ENCODE measurements at places on chromosomes 4 and X.

DNA sequence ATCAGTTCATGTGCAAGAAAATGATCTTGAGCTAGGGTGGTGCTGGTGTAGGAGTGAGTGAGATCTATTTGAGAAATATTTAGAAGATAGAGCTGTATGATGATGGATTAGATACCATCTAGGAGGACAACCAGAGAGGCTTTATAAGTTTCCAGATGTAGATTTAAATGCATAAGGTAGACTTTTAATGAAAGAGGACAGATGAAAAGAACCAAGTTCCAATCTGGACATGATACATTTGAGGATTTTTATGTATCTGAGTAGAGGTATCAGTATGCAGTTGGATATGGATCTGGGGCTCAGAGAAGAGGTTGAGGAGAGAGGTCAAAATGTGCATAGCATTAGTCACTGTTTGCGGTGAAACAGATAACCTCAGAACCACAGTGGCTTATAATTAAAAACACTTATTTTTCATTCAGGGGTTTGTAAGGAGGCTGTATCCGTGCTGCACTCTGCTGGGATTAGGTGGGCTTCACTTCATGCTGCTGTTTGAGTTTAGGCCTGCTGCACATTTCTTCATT is 348.7 kb downstream of the BMPR1B start:
- no peak for DNase-seq

DNA sequence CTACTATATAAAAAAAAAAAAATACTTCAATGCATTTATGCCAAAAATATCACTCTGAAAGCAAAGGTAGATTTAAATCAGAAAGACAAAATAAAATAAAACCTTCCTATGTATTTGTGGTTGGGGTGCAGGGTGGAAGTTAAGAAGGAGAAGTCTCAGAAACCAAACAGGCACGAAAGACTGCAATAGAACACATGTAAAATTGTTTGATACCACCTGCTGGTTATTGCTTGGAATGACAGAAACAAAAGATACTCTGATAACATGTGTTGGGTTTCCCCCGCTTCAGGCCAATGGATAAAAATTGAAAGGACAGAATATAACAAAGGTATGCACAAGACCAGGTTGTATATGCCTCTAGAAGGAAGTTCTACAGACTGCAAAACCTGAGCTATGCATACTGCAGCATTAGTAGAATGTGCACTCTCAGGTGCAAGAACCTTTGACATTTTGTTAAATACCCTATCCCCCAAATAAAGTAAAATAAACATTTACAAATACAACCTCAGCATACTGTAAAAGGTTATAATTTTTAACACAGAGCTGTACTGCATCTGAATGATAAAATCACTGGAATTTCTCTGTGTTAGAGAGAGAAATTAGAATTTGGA is 118.8 kb downstream of the GABRA2 start:
- DNase-seq: no peak

GRCh38 chr4:146650034-146650433 is 11.3 kb downstream of the POU4F2 start:
- DNase-seq: no peak

DNA sequence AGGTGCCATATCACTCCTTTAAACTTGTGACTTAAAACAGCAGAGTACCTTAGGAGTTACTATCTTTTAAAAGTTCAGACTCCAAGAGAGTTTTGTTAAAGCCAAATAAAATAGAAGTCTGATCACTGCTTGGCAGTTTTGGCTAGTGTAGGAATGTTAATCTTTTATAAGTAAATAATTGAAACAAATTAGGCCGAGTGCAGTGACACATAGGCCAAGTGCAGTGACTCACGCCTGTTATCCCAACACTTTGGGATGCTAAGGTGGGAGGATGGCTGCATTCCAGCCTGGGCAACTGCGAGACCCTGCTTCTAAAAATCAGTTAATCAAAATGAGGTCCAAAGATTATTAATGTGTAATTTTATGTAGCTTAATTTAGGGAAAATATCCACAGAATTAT is 37.2 kb downstream of the WDR44 start:
- no peak for DNase-seq

DNA sequence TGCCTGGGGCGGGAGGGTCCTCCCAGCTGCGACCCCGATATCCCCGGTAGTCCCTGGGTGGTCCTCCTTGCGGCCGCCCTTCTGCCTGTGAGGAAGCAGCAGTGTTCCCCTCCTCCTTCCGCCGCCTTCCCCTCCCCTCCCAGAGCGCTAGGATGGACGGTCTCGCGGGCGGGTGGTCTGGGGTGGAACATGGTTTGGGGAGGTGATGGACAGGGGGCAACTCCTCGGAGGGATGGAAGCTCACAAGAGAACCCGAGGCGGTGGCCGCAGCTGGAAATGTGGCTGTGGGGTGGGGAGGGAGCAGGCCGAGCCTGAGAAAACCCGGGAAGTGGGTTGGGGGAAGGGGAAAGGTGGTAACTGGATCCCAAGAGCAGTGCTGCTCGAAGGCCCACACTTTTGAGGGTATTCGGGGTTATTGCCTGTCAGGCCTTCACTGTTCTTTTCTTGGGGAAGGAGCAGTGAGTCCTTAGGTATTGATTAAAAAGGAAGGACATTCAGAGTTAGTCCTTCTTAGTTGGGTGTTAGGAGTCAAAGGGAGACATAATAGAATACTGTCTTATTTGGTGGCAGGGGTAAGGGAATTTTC is 581 bp downstream of the UBE2K start:
- DNase-seq: peak; percentile 71

GRCh38 chrX:93454509-93454908 is 218.9 kb downstream of the NAP1L3 start:
- DNase-seq: no peak

GRCh38 chrX:23263892-23264291 is 70.8 kb upstream of the PTCHD1 start:
- no peak for DNase-seq

- DNase-seq: no peak
Measured at GRCh38 chr4:148292686-148293085, 149.5 kb downstream of the NR3C2 start.

DNA sequence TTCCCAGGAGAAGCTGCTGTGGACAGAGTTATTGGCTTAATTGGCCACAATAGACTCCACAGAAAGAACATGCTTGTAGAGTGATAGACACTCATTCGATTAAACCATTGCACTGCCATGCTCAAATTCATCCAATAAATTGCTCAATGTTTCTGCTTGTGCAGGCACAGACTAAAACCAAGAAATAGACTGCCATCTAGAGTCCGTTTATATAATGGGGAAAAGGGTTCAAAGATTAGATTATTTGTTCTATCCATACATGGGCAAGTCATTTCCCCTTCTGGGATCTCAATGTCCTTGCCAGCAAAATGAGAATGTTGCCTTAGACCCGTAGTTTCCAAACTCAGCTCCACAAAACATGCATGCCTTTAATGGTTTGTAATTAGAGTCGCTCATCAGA is 8.7 kb downstream of the SMIM10 start:
- DNase-seq: no peak

GRCh38 chr4:75028196-75028854 is 95.4 kb downstream of the PARM1 start:
- peak; percentile 26 for DNase-seq

- DNase-seq: peak; percentile 36
Measured at GRCh38 chrX:47143894-47144625, 442 bp downstream of the NDUFB11 start.

DNA sequence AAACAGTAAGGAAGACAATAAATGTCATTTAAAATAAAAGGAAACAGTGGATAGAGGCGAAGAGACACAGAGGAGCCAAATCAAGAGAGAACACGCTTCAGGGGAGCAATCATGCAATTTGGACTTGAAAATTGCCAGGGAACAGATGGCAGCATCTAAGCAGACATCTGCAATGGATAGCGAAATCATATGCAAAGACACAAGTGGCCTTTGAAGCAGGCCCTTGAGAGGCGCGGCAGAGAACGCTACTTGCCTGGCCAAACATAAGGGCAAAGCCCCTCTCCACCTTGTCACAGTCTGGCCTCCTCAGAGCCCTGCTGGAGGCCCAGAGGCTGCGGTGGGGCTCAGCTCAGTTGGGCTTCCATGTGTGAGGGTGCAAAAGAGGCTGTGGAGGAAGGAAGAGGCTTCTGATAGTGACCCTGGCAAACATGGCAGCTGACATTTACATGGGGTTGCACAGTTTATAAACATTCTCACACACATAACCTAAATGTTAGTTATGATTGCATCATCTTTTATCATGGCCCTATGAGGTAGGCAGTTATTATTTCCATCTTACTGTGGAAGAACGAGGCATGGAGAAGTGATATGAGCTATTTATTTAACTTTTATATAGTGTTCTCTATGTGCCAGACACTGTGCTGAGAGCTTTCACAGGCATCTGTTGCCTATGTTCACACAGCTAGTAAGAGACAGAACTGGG is 18.3 kb downstream of the ADGRG4 start:
- DNase-seq: no peak

GRCh38 chrX:19350941-19351384 is 7.2 kb downstream of the PDHA1 start:
- no peak for DNase-seq

- DNase-seq: peak; percentile 15
Measured at GRCh38 chrX:95885074-95885473, 799.6 kb upstream of the DIAPH2 start.

DNA sequence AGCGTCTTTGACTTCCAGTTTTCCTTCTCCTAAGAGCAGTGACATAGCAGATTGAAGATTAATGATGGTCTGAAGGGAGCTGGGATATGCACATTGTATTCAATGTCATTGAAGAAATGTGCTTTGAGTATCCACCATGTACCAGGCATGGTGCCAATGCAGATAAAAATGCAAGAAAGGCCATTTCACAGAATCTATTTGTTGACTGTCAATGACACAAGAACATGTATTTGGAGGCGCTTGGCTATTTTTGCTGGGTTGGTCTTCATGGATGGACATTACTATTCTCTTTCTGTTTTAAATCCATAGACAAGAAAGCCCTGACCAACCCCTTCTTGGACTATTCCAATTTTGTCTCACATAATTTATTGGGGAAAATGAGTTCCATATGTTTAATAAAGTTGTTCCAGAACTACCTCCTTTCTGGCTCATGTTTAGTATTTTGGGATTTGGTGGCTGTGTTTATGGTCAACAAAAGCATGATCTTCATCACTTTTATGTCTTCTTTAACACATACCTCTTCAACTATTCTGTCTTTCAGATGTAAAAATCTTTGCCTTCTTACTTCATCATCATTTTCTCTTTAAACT is 174.5 kb downstream of the CPE start:
- DNase-seq: peak; percentile 21

- DNase-seq: no peak
Measured at GRCh38 chrX:104085477-104085876, 9.4 kb upstream of the TMSB15C start.

DNA sequence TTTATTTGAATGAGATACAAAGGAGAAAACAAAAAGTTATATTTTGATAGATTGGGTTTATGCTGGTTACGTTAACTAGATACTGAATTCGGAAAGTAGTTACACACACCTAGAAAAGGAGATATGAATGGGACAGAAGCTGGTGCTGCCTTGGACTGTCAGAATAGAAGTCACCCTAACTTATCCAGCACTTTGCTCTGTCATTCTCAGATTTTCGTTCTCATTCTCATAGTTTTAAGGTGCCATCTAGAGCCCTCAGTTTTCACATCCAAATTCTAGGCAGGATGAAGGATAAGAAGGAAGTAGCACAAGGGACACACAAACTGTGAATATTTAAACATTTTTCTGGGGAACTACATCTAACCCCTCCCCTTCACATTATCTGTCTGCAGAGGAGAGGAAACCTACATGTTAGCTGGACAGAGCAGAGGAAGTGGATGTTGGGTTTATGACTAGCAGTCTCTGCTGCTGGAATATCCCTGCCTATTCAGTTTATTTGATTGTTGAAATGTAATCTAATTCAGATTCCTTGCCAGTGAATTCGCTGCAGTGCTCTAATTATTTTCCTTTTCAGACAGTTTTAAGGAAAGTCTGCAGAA is 521.9 kb downstream of the FAT4 start:
- no peak for DNase-seq

DNA sequence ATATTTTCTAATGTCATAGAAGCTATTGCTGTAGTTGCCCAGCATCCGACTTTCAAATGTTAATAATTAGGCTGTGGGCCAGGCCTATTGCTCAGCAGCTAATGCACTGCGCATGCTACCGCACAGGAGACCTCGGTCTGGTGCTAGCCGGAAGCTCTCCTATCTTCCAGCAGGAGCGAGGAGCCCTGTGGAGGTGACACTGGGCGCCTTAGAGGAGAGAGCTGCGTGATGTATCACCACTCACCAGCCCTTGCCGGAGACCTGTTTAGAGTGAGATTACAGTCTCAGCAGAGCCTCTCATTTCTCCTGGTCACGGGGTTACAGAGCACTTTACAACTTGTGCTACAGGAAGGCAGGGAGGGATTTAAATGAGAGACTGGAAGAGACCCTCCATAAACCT is 31.1 kb upstream of the MID1IP1 start:
- peak; percentile 14 for DNase-seq

- no peak for DNase-seq
Measured at GRCh38 chr4:42225286-42225685, 72.8 kb upstream of the BEND4 start.

Measured in testis (tissue), 5 donors.